ENCODE measurements at places on chromosomes 2 and 18.

GRCh38 chr18:3104190-3105054, 91.5 kb upstream of the LPIN2 start:
- DNase-seq, result peak; percentile 59

- DNase-seq, result no peak
These were observed 39.2 kb upstream of the ACTR3 start for GRCh38 chr2:113850687-113851086.

- DNase-seq, result peak; percentile 3
These were observed 1822.6 kb downstream of the SUCLG1 start for GRCh38 chr2:82636402-82637020.

DNA sequence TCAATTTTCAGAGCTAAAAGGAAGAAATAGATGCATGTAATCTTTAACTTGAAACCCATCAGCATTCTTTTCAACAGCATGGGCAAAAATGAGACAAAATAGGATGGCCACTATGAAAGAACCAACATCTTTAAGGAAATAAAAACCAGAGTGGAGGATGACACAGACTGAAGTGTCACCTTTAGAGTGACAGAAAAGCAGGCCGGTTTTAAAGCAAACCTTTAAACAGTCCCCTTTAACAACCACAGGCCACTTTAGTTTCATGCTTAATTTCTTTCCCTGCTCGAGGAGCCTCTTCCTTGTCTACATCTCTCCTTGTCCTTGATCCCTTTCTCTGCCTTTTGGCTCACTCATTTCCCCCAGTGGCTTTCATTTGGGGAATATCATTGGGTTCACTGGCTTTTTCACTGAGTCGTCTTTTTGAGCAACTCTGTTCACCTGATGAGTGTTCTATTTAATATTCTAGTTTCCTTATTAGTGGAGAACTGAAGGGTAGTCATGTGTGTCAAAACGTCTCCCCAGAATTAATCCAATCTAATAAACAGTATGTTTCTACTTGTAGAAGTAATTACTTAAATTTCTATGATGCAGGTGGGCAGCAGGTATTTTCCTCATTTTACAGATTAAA, 72.5 kb downstream of the DOCK10 start:
- no peak for DNase-seq

DNA sequence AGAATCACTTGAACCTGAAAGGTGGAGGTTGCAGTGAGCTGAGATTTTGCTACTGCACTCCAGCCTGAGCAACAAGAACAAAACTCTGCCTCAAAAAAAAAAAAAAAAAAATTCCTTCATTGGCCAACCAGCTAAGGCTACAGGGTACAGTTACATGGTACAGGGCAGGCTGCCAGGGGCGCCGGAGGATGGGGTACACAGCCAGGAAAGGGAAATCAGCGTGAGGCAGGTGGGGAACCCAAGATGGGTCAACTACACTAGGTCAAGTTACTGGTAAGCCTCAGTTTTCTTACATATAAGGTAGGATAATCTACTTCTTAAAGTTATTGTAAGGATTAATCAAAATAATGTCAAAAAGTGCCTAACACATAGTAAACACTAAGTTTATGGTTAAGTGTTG, 142.6 kb upstream of the MSH6 start:
- no peak for DNase-seq

DNA sequence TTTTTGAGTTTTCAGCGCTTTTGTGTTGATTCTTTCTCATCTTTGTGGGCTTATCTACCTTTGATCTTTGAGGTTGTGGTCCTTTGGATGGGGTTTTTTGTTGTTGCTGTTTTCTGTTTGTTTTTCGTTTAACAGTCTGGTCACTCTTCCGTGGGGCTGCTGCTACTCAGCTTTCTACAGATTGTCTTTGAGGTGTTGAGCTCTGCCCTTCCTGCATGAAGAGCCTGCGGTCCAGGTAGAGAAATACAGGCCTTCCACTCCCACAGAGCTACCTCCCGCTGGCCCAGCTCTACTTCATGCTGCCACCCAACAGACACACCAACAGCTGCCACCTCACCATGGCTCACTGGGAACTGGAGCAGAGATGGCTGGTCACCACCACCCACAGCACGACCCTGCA, 61.7 kb upstream of the RNU4ATAC start:
- no peak for DNase-seq

GRCh38 chr2:69601179-69601612, 42.3 kb downstream of the AAK1 start:
- DNase-seq, result peak; percentile 73

DNA sequence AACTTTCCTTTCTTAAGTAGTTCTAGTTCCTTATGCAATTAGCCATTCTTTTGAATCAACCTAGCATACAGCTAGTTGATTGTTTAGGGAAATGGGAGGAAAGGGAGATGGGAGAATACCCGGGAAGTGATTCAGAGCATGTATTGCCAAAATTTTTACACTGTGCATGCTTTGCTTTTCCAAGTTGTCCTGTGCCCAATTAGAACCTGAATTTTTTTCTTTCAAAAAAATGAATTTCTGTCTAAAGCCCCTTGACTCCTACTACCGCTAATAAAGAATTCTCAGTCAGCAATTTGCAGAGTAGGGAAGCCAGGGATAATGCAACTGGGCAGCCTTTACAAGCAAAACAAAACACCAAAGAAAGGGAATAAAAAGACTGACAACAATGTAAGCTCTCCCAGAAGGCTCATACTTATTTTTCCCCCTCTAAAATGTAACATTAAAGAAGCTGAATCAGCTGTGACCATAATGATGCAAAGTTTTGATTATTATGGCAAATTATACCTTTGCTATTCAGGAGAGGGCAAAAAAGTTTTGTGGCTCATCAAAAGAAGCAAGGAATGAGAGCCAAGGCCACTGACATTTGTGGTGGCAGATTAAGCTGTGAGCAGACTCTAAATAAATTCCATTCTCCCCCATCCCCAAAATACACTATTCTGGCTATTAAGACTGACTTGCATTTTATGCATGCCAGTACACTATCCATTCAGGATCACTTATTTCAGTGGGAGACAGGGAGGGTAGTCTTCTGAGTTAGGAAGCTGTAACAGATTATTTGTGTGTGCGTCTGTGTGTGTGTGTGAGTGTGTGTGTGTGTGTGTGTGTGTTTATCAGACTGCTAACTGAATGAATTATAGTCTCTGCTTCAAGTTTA, 174.3 kb downstream of the ERBB4 start:
- peak; percentile 56 for DNase-seq

DNA sequence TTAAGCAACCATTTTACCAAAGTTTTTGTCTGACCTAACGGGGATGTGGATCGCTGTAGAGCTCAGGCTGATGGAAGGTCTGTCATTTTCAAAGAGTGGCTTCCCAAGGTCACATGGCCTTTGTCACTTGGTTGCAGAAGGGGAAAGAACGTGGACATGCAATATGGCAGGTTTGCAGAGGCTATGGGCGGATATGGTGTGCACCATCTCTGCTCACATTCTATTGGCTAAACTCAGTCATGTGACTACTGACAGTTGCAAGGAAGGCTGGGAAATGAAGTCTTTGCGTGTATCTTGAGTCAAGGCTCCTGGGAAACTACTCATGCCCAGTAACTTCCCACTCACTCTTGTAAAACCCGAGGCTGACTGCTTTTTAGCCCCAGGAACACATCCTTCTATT, 96.8 kb downstream of the ST6GAL2 start:
- no peak for DNase-seq

GRCh38 chr2:134745023-134745422, 26.2 kb upstream of the TMEM163 start:
- no peak for DNase-seq

DNA sequence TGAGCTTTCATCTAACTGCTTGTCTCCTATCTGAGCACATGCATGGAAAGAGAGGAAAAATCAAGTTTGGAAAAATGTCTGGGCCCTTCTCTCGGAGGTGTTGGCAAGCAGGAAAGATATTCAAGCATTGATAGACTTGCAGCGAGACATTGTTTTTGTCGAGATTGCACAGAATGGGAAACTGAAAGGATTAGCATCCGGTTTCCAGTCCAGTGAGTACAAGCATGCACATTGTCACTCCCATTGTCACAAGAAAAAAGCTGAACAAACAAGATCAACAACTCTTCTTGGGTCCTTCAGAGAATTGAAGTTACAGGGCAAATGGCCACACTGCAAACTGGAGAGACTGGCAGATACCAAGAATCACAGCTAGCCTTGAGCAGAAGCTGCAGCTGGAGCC, 19.6 kb upstream of the MC5R start:
- DNase-seq, result no peak

DNA sequence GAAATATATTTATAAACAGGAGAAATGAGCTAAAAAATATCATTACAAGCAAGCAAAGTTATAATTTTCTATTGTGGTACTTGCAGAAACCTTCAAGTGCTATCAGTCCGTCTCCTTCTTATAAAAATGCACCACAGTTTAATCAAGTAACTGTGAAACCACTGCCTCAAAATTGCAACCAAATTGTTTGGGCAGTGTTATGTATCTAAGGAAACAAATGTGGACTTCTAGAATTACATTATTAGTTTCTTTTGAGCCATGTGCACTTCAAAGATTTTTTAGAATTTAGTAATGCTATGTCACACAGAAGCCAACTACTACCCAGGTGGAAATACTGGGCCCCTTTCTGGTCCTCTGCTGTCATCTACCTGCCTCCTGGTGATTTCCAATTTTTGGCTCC, 495.6 kb downstream of the NYAP2 start:
- peak; percentile 7 for DNase-seq

DNA sequence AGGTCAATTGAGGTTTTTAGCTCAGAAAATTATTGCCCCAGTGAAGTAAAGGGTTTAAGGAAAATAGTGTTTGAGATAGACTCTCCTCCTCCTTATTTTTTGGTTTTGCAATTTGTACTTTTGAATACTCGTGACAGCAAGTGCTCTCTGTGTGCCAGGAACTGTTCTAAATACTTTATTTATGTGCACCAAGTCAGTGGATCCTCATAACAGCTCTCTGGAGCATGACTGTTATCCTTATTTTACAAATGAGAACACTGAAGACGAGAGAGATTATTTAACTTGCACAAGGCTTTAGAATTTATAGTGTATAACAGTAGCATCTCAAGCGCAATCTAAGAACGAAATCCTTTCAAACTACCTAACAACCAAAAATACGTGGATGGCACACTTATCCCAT, 24.7 kb downstream of the BABAM2 start:
- peak; percentile 7 for DNase-seq

DNA sequence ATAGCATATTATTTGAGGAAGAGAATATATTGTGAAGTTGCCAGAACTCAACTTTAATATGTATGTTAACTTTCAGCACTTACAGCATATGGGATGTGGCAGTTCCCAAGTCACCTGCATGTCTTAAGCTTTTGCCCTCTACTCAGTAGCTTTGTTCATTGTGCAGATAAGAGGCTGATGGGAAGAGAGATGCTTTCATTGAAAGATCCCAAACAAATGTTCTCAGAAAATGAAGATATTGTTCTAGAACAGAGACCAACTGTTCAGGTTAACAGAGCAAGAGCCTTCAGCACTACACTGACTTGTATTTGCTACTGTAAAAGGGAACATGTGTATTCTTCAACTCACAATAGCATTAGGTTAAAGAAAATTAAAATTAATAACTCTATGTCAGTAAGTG, 28.1 kb downstream of the GAREM1 start:
- no peak for DNase-seq

GRCh38 chr18:6010284-6010683, 115.0 kb upstream of the TMEM200C start:
- no peak for DNase-seq

GRCh38 chr18:28823506-28824182, 646.7 kb upstream of the CDH2 start:
- peak; percentile 7 for DNase-seq

DNA sequence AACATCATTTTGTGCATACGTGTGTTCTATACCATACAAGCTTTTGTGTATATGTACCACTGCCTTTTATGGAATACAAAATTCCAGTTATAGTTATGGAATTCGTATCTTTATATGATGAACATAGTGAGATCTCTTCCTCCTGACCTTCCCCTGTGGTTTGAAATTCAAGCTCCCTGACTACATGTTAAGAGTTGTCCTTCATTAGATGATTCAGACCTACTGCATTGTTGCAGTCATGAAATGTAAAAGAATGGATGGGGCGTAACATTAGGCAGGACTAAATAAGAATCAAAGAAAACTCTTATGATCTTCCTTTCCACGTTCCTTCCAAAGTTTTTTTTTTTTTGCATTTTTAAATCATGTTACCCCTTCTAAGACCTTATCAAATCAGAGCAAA, 107.1 kb downstream of the UNC80 start:
- no peak for DNase-seq

GRCh38 chr2:42249887-42250286, 80.7 kb downstream of the EML4 start:
- DNase-seq, result no peak

GRCh38 chr2:64008434-64009009, 10.7 kb downstream of the VPS54 start:
- no peak for DNase-seq

- DNase-seq, result no peak
These were observed 206.9 kb downstream of the ICOS start for GRCh38 chr2:204143216-204144014.

- no peak for DNase-seq
These were observed 160.3 kb upstream of the CDH19 start for GRCh38 chr18:66764230-66764629.

- no peak for DNase-seq
These were observed 16.6 kb downstream of the SP110 start for GRCh38 chr2:230203110-230203676.

- DNase-seq, result peak; percentile 8
These were observed 89.3 kb downstream of the SPP2 start for GRCh38 chr2:234139755-234140154.

GRCh38 chr2:9756692-9757250, 86.5 kb upstream of the TAF1B start:
- no peak for DNase-seq

- no peak for DNase-seq
These were observed 105.2 kb upstream of the YWHAQ start for GRCh38 chr2:9736021-9736420.

GRCh38 chr2:239375278-239376061, 25.4 kb downstream of the HDAC4 start:
- no peak for DNase-seq

DNA sequence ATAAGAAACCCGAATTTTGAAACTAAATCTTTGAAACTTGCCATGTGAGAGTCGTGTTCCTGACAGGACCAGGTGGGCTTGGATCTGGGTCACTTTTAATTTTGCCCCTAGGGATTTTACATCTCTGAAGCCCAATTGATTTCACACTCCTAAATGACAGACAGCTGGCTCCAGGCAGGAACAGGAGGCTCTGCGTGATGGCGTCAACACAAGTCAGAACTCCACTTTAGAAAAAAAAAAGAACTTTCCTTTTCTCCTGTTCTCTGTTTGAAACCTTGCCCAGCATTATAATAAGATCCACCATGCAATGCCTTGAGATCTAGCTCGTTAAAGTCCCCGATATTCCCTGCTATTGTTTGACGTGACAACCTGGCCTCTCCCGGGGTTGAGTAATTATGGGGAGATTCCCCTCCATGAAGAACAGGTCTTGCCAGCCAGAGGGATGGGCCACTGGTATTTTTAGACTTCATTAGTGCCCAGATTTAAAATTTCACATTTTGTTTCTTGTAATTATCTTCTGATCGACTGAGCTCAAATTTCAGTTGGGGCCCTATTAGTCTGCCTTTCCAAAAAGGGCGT, 260.3 kb downstream of the KLHL29 start:
- no peak for DNase-seq

GRCh38 chr2:60530660-60531281, 22.7 kb downstream of the BCL11A start:
- no peak for DNase-seq

- DNase-seq, result no peak
These were observed 736.8 kb upstream of the SALL3 start for GRCh38 chr18:78242806-78243205.

Measured in foreskin fibroblast (primary cell).